Activated CD4-positive, alpha-beta T cell treated with anti-CD3 and anti-CD28 coated beads for 4 hours (primary cell): ENCODE measurements at places on chromosomes 13 and 19.

DNA sequence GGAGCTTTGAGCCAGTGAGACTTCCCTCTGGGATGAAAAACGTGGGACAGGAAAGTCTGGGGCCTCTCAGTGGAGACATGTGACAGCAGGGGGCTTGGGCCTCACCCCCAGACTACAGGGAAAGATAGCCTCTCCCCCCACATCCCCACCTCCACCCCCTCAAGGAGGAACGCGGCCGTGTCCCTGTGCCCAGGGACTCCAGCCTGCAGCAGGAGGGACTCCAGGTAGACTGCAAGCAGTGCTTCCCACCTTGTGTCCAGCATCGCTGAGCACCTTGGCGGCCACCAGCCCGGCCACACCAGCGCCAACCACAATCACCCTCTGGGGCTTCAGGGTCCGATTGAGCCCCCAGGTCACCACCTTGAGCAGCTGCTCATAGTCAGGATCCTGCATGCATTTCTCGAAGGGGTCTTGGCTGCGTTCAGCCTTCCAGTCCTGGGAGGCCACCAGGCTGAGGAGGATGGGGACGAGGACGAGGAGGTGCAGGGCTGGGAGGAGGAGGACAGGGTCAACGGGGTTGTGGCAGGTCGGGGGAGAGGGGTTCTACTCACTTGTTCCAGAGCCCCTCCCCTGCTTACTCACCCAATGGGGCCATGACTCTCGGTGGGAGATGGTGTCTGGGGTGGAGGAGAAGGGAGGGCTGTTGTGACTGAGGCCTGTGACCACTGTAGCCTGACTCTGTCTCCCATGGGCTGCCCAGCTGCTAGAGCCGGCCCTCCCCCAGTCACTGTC lies 955 bp downstream of the IL4I1 start:
- DNase-seq = no peak

DNA sequence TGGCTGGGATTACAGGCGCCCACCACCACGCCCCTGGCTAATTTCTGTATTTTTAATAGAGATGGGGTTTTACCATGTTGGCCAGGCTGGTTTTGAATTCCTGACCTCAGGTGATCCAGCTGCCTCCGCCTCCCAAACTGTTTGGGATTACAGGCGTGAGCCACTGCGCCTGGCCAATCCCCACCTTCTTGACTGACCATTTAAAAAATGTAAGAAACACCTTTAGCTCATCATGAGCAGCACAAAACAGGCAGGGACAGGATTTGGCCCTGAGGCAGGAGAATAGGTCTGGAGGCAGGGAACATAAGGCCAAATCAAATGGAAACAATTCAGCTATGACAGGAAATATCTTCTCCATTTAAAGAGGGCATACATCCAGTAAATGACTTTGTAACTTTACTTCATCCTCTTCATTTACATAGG lies 1.4 kb upstream of the MPV17L2 start:
- no peak for DNase-seq

DNA sequence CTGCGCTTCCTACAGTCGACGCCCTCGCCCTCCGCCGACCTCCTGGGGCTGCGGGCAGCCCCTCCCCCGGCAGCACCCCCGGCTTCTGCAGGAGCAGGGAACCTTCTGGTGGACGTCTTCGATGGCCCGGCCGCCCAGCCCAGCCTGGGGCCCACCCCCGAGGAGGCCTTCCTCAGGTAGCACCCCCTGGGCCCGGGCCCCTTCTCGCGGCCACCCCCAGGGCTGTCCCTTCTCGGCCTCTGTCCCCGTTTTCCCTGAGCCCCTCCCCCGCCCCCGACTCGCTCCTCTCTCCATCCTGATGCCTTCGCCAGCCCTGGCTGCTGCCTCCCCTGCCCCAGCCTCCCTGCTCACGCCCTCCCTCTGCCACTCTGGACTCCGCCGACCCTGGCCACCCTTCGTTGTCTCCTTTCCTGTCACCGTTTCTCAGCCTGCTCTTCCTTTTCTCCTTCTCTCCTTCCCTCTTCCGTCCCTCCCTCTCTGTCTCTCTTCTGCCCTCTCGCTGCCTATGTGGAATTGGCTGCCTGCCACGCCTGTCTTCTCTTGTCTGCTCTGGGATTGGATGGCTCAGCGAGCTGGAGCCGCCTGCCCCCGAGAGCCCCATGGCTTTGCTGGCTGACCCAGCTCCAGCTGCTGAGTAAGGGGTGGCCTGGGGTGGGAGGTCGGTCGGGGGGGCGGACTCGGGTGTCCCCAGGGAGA lies 11.0 kb downstream of the FUZ start:
- DNase-seq = no peak

GRCh38 chr19:13033244-13033643 lies 38.0 kb downstream of the NFIX start:
- DNase-seq = no peak

DNA sequence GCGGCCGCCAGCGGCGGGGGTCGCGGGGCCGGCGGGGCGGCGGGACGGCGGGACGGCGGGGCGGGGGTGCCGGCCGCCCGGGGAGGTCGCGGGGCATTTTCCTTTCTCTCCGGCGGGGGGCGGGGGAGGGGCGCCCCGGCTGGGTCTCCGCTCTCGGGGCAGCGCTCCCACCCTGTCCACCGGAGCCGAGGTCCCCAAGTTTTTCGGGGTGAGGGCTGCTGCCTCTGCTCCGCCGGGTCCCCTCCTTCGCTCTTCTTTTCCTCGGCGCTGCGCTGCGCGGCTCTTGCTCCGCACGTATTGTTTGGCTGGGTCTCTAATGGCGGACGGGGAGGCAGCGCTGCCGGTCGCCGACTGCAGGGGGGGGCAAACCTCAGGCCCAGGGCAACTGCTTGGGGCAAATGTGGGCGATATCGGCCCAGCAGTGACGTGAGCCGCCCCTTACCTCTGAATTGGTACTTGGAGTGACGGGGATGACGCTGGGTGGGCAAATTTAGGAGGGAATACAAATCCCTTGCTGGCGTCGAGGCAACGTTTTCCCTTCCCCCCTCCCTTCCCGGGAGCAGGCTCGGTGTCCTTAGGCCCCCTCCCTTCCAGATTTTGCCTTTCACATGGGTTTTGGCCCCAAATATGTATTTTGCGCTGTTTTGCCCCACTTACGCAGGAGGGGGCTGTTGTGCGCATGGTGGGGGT lies 759 bp downstream of the ZMYM2 start:
- peak; percentile 65 for DNase-seq

- no peak for DNase-seq
Measured at GRCh38 chr19:39138221-39139211, 12.9 kb downstream of the PAK4 start.

- DNase-seq = peak; percentile 46
Measured at GRCh38 chr13:27375686-27376326, 48.6 kb upstream of the GTF3A start.

DNA sequence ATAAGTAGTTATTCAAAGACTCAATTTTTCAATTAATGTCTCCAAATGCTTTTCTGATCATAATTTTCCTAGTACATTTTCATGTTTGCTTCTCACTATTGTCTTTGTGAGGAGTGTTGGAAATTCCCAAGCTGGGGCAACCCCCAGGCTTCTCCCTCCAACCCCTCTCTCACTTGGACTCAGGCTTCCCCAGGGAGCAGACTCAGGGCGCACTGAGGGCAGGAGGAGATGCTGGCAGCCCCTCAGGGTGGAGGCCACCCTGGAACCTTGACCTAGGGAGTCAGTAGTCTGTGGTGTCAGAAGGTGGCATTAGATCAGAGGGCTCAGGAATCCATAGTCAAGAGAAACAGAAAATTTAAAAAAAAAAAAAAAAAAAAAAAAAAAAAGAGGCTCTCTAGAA lies 86.5 kb upstream of the IRS2 start:
- no peak for DNase-seq

- no peak for DNase-seq
Measured at GRCh38 chr13:113364901-113365582, 1.1 kb upstream of the GRTP1 start.

GRCh38 chr19:47035127-47036096 lies 13.0 kb downstream of the TMEM160 start:
- peak; percentile 95 for DNase-seq

DNA sequence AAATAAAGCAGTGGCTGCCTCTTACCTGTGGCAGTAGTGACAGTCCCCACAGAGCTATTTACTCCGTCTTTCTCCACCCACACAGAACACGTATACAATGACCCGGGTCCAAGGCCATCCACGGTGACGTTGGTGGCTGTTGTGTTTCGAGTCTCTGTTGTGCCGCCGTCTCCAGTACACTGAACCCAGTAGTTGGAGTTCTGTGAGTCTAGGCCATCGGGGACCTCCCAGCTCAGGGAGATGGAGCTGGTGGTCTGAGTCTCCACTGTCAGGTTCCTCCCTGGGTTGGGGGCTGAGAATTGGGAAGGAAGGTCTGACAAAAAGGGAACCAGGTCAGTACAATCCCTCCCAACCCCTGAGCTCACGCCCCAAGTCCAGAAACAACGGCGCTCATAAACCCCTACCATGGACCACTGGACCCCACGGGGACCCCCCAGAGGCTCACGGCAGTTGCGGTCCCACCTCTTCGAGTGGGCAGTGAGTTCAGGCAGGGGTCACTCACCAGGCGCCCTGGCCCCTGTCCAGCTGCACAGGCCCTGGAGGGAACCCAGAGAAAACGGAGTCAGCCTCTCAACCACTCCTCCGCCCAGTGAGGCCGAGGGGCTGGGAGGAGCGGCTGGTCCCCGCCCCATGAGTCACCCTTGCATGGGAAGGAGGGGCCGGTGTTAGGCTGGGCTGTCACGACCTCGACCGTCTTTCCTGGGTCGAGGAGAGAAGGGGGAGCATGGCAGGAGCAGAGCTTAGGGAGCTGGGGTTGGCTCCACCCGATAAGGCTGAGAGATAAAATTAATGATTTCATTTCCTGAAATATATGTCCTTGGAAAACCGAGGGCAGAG lies 2.4 kb downstream of the PTPRH start:
- DNase-seq = peak; percentile 16

GRCh38 chr19:36508325-36508724 lies 19.0 kb upstream of the ZNF566 start:
- no peak for DNase-seq

DNA sequence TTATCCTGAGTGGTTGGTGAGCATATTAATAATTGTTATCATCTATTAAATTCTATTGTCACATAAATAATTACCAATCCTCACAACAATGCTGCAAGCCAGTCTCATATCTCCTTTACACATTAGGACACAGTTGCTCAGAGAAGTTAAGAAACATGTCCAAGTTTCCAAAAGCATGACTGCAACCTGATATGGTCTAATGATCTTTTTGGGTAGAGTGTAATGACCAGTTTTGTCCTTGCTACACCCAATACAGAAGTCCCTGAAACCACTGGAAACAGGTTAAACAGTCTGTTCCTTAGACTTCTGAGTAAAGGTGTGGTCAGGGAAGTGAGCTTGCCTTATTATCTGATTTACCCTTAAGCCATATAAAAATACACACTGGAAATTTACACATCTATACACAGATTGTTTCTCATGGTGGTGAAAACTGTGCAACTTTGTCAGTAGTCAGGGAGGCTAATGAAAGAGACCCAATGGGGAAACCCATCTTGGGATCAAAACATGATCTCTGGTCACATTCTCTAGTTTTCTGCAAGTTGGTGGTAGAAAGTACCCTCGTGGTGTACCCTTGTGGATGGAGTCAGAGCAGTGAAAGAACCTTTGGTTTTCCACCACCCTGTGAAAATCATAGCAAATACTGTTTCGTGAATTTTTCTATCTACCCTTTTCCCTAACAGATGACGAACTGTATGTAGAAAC lies 146.0 kb upstream of the KLF12 start:
- DNase-seq = no peak

DNA sequence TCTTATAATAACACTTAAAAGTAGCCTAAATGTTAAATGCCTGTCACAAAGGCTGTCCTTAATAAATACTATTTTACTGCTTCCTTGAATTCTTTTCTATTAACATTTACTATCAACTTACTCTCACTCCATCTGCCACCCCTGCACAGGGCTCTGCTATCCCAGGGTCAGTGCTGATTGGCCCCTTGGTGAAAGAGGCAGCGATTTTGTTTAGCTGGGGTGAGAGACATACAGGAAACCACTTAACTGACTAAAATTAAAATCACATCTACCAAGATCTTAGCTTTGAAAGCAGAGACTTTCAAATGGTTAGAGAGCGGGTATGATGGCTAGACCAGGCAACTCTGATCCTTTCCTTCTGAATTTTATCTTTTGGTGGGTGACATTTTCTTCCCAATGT lies 149.9 kb upstream of the HTR2A start:
- DNase-seq = no peak

DNA sequence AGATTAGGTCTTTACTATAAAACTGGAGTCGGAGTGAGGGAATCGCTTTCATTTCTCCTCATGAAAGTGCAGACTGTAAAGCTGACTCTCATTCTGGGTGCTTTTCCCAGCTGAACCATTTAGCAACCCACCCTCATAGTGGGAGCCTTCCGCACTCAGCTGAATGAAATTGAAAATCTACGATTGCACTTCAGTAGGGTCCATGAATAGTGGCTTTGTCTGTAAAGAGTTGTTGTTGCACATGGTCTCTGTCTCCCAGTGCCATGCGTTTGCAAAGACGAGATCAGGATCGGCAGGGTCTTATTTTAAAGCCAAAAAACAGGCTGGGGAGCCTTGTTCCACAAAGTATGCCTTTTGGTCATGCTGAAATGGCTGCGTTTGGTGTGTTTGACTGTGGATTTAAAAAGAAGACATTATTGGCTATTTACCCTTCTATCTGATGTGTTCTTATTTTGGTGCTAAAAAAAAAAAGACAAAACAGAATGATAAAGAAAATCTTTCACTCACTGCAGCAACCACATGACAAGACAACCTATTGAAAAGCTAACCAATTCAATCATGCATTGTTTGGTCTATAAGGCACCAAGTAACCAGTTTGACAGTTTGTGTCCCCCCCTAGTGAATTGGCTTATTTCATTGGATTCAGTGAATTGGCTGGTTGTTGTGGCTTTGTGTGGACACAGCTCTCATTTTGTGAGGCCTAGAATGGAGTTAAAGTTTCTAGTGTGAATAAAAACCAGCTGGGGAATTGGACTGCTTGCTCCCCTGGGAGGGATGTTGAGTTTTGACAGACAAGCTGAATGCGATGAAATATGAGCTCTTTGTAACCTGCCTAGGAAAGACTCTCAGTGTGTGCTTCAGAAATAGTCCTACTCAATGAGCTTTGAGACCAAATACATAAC lies 65.6 kb downstream of the ARHGAP35 start:
- no peak for DNase-seq

GRCh38 chr19:38234615-38235014 lies 10.6 kb upstream of the DPF1 start:
- no peak for DNase-seq

GRCh38 chr13:77053192-77053591 lies 26.2 kb upstream of the FBXL3 start:
- DNase-seq = no peak

GRCh38 chr19:2636897-2637683 lies 65.4 kb downstream of the GNG7 start:
- DNase-seq = peak; percentile 76
